Stimulated activated CD8-positive, alpha-beta memory T cell treated with anti-CD3 and anti-CD28 coated beads, Interleukin-7, amount 100 ng/mL, for 24 hours (primary cell): ENCODE measurements at places on chromosomes 13 and 19.

DNA sequence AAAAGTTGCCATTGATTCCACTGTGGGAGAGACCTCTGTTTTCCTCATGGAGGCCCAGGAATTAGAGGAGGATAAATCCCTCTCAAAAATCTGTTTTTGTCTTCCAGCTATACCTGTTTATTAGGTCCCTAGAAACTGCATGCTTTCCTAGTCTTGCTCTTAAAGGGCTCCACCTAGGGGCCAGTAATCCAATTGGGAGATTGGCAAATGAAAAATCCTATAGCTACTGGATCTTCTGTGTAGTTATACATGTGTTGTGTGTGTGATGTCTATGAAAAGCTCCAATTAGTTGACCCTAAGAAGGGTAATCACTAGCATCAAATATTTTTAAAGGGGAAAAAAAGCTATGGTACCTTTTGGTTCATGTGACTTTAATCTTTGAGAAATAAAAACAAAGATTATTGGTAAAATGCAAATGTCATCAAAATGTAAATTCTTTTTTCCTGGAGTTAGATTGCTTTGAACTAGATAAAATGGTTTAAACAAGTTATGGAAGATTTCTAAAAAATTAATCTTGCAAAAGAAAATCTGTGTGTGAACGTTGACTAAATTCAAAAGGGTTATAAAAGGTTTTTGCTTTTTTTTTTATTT, 63.4 kb upstream of the C1QTNF9B start:
- no peak for DNase-seq

- DNase-seq = no peak
Measured at GRCh38 chr13:26441476-26441875, 116.0 kb upstream of the WASF3 start.

DNA sequence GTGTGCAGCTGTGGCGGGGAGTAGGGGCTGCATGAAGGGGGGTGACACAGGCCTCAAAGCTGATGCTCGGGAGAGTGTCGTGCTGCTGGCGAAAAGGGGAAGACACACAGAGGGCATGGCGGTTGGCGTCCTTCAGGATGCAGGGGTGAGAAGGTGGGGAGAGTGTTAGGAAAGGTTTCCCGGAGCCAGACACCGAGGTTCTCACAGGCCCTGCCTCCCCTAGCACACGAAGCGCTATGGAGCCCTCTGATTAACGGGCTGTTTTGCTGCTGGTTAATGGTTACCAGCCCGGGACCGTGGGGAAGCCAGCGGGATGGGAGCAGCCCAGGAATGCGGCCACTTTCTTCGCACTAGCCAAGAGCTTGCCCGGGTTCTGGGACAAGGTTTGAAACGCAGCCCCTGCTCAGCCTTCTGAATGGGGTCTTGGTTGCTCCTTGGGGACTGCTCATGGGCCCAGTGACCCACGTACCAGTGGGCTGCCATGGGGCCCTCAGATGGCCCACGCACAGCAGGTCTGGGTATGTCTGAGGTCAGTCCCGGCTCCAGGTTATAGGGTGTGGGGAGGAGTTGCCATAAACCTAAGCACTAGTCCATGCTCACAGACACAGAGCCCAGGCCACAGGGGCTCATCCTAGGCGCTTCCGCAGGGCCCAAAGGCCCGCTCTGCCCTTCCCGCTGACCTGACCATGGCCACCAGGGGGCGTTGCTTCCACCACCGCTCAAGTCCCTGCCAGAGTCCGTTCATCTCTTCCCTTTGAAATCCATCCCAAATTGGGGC, 31.3 kb upstream of the ISYNA1 start:
- peak; percentile 41 for DNase-seq

DNA sequence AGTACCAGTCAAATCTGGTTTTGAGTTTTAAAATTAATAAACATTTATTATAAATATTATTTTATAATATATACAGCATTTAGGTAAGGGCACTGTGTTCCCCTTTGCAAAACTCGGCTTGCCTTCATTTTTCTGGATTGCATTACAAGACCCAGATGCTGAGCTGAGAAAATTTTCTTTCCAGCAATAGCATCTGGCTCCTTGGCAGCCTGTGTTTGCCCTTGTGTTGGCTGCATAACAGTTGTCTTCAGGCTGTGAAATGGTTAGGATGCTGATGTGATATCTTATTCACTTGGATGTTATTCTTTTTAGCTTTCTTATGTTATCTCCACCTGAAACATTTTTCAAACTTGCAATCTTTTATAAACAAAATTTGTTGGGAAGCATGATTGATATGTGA, 784.4 kb downstream of the DACH1 start:
- no peak for DNase-seq

GRCh38 chr13:89748716-89749115, 1598.8 kb upstream of the MIR17HG start:
- DNase-seq = no peak
